ENCODE measurements at places on chromosomes 3 and 15. TPM values are rescaled to one million over a fixed set of nuclear protein-coding genes. Genes with fewer than 3 reads are reported as not detected.

DNA sequence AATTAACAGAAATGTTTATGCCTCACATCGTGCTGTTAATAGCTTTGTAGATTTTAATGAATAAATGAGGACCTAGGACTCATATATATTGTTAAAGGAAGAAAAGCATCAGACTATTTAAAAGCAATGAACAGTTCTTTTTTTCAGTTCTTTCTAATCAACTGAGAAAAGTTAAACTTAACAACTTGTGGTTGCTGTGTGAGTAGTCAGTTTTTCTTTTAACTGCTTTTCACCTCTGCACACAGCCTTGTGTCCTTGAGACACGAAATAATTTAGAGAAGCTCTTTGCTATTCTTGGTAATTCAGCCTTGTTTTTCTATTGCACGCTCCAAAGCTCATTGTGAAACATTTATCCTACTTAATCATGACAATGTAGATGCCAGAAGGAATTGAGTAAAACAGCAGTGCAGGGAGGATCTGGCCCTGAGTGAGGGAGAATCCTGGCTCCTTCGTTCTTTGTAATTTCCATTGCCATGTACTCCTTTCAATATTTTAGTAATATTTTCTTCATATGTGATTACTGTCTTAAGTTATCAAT, 499.0 kb downstream of the PYDC2 start:
- DNase-seq: no peak

- no peak for DNase-seq
These were observed 2.2 kb upstream of the ITIH3 start for GRCh38 chr3:52792413-52792812.

GRCh38 chr15:45439521-45440260, 61.3 kb upstream of the GATM start:
- DNase-seq: no peak

MB21D2 gene
- 8.8 TPM for total RNA-seq

PPARG gene
- 7.8 TPM for total RNA-seq

- DNase-seq: peak; percentile 60
These were observed at the start of gene MINAR1 for GRCh38 chr15:79431636-79432344. MINAR1 (plus strand) TSS chr15:79432336; CDS start chr15:79456148, 23,812 bp downstream.

DNA sequence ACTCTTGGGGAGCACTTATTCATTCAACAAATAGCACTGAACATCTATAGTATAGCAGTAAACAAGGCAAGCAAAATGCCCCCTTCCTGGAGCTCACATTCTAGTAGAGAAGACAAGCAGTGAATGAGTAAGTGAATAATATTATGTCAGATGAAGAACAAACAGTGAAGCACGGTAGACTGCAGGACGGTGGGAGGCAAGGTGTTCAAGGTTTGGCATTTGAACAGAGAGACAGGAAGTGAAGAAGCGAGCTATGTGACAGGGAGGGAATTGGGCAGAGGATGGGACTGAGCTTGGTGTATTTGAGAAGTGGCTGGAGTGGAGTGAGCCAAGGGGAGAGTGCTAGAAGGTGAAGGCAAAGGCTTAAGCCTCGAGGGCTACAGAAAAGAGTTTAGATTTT, 1.4 kb downstream of the CRELD1 start:
- no peak for DNase-seq

DNA sequence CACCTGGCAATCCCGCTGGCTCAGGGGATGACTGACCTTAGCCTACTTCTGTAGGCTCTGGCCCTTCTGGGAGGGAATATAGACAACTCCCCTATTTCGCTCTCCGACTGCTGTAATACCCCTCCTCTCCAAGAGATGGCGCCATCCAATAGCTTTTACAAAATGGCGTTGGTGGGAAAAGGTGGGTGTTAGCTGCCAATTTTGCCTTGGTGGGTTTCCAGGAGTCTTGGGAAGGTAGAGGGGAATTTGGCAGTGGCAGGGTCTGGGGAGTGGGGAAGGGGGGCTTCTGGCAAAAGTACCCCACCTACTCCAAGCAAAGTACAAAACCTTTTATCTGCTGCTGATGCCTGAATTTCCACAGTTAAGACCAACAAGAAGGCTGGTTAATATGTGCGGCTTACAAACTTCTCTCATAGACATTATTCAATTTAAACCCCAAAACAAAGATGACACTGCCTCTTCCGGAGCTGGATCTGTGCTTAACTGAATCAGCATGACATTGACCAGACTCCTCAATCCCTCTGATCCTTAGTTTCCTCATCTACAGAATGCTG, 62.1 kb downstream of the RASGRF1 start:
- DNase-seq: peak; percentile 47

- no peak for DNase-seq
These were observed 140.3 kb downstream of the ADAMTSL3 start for GRCh38 chr15:83794209-83794608.

SLC12A1 gene
- total RNA-seq: 0.10 TPM

DNA sequence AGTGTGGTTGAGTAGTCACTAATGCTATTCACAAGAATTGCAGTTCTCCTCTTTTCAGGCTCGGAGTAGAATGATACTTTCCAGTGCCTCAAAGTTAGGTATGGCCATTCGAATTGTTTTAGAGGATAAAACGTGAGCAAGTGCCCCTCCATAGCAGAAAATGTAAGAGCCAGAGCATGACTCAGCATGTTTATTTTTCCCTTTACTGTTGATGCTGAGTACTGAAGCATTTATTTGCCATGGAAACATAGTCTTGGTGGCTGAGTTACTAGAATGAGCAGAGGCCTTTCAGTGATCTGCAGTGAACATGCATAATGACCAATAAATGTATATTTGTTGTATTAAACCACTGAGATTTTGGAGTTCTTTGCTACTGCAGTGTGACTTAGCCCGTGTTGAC, 540.6 kb downstream of the NLGN1 start:
- no peak for DNase-seq

DNA sequence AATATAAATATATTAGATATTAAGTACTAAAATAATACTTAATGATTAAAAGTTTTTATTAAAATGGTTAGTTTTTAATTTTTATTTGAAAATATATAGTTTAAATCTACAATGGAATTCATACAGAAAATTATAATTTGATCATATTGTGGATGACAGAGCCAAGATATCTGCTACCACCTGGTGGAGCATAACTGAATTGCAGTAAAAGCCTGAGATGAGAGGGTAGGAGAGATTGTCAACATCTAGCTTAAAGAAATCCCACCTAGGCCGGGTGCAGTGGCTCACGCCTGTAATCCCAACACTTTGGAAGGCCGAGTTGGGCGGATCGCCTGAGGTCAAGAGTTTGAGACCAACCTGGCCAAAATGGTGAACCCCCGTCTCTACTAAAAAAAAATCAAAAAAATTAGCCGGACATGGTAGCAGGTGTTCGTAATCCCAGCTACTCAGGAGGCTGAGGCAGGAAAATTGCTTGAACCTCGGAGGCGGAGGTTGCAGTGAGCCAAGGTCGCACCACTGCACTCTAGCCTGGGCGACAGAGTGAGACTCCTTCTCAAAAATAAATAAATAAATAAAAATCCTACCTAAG, 25.1 kb upstream of the CSTA start:
- peak; percentile 37 for DNase-seq

ZSCAN29 gene
- total RNA-seq: 12.7 TPM

LRRC31 gene
- not detected for total RNA-seq

DNA sequence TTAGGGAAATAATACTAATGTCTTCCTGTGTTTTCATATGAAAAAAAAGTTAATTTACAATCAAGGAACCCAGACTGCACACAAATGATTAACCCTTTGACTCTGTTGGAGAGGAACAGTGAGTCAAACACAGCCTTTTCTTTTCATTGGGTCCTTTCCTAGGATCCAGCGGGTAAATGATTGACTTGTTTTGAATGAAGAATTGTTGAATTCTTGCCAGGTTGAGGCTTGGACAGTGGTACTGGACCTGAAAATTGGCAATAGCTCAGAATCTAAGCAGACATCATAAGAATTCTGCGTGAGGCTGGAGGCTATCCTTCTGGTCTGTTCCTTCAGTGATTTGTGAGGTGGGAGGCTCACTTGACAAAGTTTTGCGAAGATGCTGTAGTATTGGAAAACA, 143.0 kb downstream of the RYR3 start:
- DNase-seq: no peak

ECE2 gene
- total RNA-seq: not detected

GRCh38 chr3:178498871-178499270, 37.4 kb upstream of the KCNMB2 start:
- DNase-seq: peak; percentile 45

- DNase-seq: no peak
These were observed 9.2 kb downstream of the SNAP23 start for GRCh38 chr15:42504631-42505030.

CACNA2D2 gene
- not detected for total RNA-seq

DNA sequence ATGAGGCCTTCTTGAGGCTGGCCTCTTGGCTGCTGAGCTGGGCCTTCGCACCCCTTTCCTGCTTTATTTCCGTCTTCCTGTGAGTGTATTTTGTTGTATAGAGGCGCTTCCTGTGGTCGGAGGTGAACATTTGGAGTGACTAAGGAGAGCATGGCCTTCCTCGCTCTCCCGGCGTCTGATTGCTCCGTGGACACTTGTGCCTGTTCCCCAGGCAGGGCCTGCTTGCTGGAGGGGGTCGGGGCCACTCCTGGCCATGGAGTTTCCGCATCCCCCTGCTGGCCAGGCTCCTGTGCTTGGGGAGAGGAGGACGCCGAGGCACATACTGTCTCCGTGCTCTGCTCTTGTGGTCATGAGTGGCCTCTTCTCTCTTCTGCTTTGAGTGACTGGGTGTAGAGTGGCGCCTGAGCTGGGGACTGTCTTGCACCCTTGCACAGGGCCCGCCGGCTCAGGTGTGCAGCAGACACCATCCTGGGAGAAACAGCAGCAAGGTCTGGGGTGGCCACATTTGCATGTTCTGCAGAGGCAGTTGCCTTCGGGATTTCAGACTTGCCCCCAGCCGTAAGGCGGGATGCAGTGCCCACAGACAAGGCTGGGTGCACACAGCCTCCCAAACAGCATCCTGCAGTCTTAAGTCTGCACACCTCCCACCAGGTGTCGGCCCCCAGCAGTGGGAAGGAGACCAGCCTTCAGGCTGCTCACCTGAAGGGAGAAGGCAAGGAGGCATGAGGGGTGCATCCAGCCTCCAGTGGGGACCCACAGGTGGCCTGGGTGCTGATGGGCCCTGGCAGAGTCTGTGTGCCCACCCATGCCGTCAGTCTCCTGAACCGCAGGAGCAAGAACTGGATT, 16.4 kb downstream of the KLF13 start:
- no peak for DNase-seq

SLC28A2 gene
- not detected for total RNA-seq

GRCh38 chr3:65368866-65369265, 669.9 kb downstream of the MAGI1 start:
- no peak for DNase-seq

HYAL1 gene
- 0.72 TPM for total RNA-seq

B2M gene
- total RNA-seq: 9,682 TPM

CACNA2D3 gene
- total RNA-seq: 11.2 TPM

MYO9A gene
- 18.4 TPM for total RNA-seq

SLC6A1 gene
- total RNA-seq: not detected

GRCh38 chr3:158258619-158259018, 148.7 kb downstream of the RSRC1 start:
- no peak for DNase-seq

GOLGA6C gene
- not detected for total RNA-seq

DNA sequence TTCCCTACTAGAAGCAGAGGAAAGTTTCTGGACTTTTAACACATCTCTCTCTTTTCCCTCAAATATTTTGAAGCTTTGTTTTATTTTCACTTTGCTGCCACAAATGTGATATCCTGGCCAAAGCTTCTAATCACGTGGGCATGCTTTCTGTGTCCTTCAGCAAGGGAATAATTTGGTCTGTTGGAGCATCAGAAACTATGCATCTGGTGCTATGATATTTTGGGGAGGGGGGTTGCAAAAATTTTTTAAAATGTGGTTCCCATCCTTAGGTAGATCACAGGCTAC, 254.2 kb downstream of the GAP43 start:
- no peak for DNase-seq

DNA sequence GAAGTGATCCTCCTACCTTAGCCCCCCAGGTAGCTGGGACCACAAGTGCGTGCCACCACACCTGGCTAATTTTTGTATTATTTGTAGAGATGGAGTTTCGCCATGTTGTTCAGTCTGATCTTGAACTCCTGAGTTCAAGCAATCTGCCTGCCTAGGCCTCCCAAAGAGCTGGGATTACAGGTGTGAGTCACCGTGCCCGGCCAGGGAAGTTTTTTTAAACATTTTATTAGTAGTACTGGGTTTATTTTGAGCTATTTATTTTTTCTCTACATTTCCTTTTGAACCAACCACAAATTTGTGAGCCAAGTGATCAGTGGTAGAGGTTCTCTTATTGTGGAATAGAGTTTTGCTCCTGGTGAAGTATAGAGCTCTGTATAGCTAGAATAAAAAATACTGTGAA, 33.7 kb downstream of the ARMC8 start:
- DNase-seq: no peak

DNA sequence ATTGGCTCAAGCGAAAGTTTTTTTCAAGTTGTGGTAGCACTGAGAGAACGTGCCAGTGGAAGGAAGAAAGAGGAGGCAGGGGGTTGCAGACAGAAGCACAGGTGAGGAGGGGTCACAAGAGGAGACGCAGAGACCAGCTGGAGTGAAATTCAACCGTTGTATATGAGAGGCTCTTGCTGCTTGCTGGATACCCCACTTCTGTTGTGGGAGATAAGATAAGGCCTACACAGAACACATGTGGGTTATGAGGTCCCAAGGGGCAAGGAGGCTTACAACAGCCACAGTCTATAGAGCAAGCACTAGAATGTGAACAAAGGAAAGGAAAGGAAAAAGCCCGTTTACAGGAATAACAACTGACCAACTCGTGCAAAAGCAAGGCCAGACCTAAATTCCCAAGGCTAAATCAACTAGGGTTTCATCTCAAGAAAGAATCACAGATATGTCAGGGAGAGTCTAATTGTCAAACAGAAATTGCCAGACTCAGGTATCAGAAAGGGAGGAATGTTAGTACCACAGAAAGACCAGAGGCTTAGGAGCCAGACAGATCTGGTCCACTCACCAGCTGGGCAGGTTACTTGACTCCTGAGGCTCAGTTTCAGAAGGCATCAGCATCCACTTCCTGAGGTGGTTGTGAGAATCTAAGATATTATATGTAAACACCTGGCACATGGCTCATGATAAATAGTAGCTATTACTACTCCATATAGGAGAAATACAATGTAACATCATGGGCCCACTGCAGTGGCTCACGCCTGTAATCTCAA, 60.9 kb downstream of the MSL2 start:
- no peak for DNase-seq

INO80 gene
- 11.7 TPM for total RNA-seq

DNA sequence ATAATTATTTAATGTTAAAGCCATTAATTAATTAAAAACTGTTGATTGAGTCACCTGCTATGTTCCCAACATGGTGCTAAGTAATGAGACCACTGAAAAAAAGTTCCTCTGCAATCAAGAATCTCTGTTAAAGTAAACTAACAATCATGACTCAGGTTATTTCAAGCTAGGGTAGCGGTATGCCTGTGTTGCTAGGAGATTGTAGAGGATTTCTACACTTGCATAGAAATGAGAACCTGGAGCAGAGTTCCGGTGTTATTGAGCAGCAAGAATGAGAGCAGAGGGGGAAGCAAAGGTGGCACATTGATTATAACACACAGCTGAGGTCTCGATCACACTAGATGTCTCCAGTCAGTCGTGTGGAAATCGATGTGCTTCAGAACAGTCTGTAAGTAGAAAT, 41.4 kb downstream of the C3orf85 start:
- DNase-seq: no peak

TIMP4 gene
- total RNA-seq: 0.10 TPM

- DNase-seq: peak; percentile 6
These were observed 13.0 kb upstream of the BTLA start for GRCh38 chr3:112512320-112512719.

ACKR4 gene
- 0.98 TPM for total RNA-seq

SERINC4 gene
- not detected for total RNA-seq

- no peak for DNase-seq
These were observed 59.6 kb downstream of the RHCG start for GRCh38 chr15:89436560-89437311.

BCL2A1 gene
- 3.0 TPM for total RNA-seq

GRCh38 chr3:187709155-187709554, 6.8 kb upstream of the RTP2 start:
- no peak for DNase-seq
